ENCODE measurements at places on chromosomes 12 and 14. TPM values are rescaled to one million over a fixed set of nuclear protein-coding genes. Genes with fewer than 3 reads are reported as not detected.

GRCh38 chr14:96729889-96730288 lies 67.3 kb upstream of the VRK1 start:
- no peaks in the 10 kb centered on the region for H3K27me3 ChIP-seq
- no peak overlapping the region for H3K4me3 ChIP-seq
- DNase-seq: no peak
- peaks cover 17% of the 10 kb centered on the region for H3K4me1 ChIP-seq

GRCh38 chr12:78457938-78458337 lies 406.6 kb upstream of the SYT1 start:
- H3K4me1 ChIP-seq: no peaks in the 10 kb centered on the region
- no peak overlapping the region for H3K4me3 ChIP-seq
- H3K27me3 ChIP-seq: no peaks in the 10 kb centered on the region
- no peak for DNase-seq

GRCh38 chr14:97277711-97278110 lies 480.5 kb downstream of the VRK1 start:
- peaks cover 3% of the 10 kb centered on the region for H3K4me1 ChIP-seq
- no peaks in the 10 kb centered on the region for H3K36me3 ChIP-seq
- no peak for DNase-seq
- H3K27ac ChIP-seq: no peak overlapping the region
- H3K27me3 ChIP-seq: no peaks in the 10 kb centered on the region
- no peak overlapping the region for H3K4me3 ChIP-seq

DNA sequence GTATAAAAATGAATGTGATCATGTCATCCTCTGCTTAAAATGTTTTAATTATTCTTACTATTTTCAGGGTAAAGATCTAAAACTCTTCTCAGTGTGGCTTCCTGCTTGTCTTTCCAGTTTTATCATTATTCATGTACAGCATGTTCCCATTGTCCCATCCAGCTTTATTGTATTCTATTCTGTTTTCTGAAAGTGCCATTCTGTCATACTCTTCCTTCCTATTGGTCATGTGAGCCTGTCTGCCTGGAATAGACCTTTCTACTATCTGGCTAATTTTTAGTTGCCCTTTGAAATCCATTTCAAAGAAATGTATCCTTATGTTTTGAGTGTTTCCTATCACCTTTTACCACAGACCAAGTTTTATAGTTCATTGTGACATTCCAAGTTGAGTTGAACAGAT lies 34.9 kb downstream of the PALS1 start:
- H3K4me3 ChIP-seq: no peak overlapping the region
- DNase-seq: no peak
- H3K27ac ChIP-seq: no peak overlapping the region

GRCh38 chr14:32497248-32497647 lies 168.2 kb downstream of the AKAP6 start:
- H3K27me3 ChIP-seq: no peaks in the 10 kb centered on the region
- H3K4me1 ChIP-seq: no peaks in the 10 kb centered on the region
- DNase-seq: no peak
- no peak overlapping the region for H3K27ac ChIP-seq

TMPRSS12 gene
- not detected for total RNA-seq

GRCh38 chr12:49358483-49359141 lies 8.7 kb upstream of the SPATS2 start:
- H3K27me3 ChIP-seq: no peaks in the 10 kb centered on the region
- no peaks in the 10 kb centered on the region for H3K36me3 ChIP-seq
- H3K27ac ChIP-seq: no peak overlapping the region

SLC25A47 gene
- total RNA-seq: not detected

DNA sequence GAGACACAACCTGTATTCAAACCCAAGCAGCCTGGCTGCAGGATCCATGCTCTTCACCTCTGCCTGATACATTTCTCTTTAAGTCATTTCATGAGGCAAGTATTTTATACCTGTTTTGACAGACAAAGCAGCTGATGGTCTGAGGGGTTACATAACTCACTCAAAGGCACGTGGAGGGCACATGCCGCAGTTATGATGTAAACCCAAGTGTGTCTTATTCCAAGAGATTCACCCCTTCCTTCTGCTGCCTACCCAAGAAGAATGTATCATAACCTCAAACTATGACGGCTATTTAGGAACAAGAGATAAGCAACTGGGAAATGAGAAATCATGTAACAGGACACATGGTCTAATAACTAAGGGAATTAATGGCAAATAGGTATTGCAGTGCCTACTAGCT lies 329.8 kb upstream of the TMPO start:
- no peak overlapping the region for H3K4me3 ChIP-seq
- no peaks in the 10 kb centered on the region for H3K36me3 ChIP-seq
- H3K27me3 ChIP-seq: no peaks in the 10 kb centered on the region
- DNase-seq: no peak
- no peak overlapping the region for H3K27ac ChIP-seq

DNA sequence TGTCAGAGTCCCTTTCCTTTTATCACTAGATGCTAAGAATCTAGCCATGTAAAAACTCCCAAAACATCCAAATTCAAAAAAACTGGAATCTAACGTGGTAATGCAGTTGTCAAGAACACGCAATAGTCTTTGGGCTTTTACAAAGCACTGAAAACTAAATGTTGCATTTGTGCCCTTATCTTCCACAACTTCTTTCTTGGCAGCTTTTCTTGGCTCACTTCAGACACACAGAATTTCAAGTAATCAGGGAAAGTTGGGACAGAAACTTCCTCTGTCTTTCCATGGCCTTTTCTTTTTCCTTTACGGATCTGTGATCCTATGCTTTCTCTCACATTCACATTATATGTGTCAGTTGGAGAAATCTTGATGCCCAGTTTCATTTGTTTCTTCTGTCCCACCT lies 136.0 kb downstream of the CRADD start:
- peak overlapping the region; percentile 100 for H3K27ac ChIP-seq
- no peak for DNase-seq
- H3K4me1 ChIP-seq: peaks cover 74% of the 10 kb centered on the region
- no peaks in the 10 kb centered on the region for H3K27me3 ChIP-seq
- no peak overlapping the region for H3K4me3 ChIP-seq

All from Karpas-422 (cell line).